ENCODE measurements at places on chromosomes 4 and X.
A peak's percentile ranks its signal among the peaks of the same experiment; 100 is the strongest.

- DNase-seq: no peak
Observed at GRCh38 chrX:63758011-63758410, 27.0 kb downstream of the ARHGEF9 start.

DNA sequence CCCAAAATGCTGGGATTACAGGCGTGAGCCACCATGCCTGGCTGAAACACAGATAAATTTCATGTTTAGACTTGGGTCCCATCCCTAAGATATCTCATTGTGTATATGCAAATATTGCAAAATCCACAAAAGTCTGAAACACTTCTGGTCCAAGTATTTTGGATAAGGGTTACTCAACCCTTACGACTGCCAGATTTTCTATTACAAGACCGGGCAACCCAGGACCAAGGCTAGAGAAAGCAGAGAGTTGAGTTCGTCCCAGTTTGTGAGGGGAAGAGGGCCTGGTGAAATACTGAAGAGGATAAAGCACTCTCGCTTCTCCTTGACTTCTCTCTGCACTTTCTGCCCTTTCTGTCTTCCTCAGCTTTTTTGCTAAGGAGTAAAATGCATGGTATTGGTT lies 34.5 kb downstream of the ZFX start:
- DNase-seq: no peak

DNA sequence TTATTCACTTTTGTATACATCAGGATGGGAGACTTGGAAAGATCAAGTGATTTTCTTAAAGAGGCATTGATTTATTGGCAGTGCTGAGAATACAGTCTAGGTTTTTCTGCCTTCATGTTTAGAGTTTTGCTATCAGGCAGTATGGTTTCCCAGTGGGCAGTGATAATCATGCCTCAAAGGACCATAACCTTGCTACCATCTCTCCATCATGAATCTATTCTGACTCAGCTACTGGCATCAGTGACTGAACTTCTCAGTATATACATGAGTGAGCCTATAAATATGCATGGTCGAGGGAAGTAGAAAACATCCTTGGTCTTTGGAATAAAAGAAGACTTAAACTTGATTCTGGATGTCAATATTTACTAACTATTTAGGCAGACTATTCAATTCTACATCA lies 562.0 kb upstream of the AADAT start:
- no peak for DNase-seq

GRCh38 chr4:179855469-179855868 lies 2387.7 kb upstream of the TENM3 start:
- DNase-seq: no peak

- DNase-seq: peak; percentile 19
Observed at GRCh38 chrX:30653415-30654131, at the start of gene GK. Gene GK (plus strand): TSS chrX:30653423. CDS start chrX:30653538, 115 bp downstream.
